ENCODE measurements at places on chromosomes 5 and 9.

DNA sequence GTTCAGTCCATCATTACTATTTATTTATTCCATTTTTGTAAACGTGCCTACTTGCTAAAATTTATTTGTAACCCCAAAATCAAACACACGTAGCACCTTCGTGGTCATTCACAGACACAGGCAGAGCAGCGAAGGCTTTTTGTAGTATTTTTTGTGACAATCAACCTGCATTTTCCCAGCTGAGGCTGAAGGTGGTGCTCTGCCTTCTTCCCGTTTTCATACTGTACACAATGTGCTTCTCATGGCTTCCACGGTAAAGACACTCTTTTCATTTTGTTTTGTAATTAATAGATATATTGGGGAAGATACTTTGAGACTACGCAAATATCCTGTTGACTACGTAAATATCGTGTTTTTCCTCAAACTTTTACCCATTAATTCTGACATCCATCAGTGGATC, 19.4 kb downstream of the DAP start:
- DNase-seq: no peak

GRCh38 chr9:133477992-133478850, 678 bp downstream of the SLC2A6 start:
- DNase-seq: no peak

DNA sequence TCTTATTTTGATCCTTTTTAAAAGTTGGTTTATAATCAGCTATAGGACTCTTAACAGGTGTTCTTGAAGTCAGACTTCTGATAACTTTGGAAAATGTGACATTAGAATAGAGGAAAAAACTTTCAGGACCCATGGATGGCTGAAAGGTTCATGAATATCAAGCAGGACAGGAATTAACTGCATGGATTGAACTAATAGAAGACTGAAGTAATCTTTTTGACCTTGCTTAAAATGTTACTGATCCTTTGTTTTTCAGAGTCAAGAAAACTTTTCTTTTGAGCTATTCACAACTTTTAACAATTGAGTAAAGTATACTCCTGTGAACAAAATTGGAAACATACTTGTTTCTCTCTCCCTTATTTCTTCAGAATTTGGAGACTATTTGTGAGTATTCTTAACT, 79.2 kb downstream of the PLK2 start:
- no peak for DNase-seq

GRCh38 chr9:133139246-133140173, 18.5 kb upstream of the RALGDS start:
- DNase-seq: no peak

All from CD4-positive, alpha-beta T cell treated with Interleukin-2 at 100 ng/mL for 4 hours (primary cell).